ENCODE measurements at places on chromosomes 5 and 9.

- no peak for DNase-seq
Measured at GRCh38 chr5:140190872-140191218, 15.9 kb downstream of the CYSTM1 start.

- DNase-seq, result no peak
Measured at GRCh38 chr5:149406203-149406978, 27.3 kb upstream of the IL17B start.

GRCh38 chr5:107474716-107475489 is 195.8 kb downstream of the EFNA5 start:
- peak; percentile 39 for DNase-seq

DNA sequence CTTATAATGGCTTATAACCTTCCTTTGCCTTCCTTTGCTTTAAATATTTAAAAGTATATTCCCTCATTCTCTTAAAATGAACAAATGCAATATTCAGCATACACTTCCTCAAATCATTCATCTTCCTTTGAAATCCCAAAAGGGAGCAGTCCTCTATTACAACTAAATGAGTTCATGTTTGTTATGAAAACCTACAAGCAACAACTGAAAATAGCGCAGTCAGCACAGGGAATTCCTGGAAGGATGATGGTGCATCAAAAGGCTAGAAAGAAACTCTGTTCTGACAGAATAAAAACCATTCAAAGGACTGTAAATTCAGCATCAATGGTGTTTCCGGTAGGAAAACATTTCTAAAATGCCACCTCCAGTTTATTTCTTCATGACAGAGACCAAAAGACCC is 3.3 kb downstream of the NR6A1 start:
- peak; percentile 39 for DNase-seq

DNA sequence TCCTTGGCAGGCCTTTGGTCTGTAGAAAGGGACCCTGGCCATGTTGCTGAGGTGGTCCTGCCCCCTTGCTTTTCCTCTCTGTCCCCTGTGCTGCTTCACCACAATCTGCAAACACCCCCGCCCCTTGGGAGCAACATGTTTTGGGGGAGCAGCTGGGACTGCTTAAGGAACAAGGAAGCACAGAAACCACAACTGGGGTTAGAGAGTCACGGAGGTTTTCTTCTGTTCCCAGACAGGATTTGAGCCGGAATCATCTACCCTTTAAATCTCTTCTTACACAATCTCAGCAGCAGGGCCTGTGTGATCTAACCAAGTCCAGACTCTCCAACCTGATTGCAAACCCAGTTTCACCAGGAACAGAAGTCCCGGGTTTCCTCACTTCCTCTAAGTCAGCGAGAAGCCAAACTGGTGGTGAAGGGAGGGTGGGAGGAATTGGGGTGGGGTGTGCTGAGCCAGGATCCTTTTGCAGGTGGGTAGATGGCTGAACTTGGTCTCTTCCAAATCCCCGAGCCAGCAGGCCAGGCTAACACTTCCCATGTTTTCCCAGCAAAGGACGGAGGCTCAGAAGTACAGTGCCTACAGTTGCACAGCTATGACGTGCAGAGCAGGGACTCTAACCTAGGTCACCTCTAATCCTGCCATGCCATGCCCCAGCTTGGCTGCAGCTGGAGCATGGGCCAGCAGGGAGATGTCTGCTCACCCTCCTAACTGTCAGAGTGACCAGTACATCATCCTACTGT is 25.0 kb downstream of the SH3PXD2B start:
- peak; percentile 96 for DNase-seq

- no peak for DNase-seq
Measured at GRCh38 chr5:40618926-40619325, 60.8 kb upstream of the PTGER4 start.

DNA sequence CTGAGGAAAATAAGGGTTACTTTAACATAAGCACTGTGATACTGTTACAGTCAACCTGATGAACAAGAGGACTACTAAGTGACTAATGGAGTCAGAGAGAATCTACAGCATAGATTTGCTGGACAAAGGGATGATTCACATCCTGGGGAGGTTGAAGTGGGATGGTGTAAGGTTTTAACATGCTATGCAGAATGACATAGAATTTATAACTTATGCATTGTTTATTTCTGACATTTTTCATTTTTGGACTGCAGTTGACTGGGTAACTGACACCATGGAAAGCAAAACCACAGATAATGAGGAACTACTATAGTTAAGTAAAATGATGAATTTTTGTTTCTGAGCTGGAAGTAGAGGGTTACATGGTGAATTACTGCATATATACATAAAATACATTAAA is 389.2 kb downstream of the MAT2B start:
- peak; percentile 45 for DNase-seq

DNA sequence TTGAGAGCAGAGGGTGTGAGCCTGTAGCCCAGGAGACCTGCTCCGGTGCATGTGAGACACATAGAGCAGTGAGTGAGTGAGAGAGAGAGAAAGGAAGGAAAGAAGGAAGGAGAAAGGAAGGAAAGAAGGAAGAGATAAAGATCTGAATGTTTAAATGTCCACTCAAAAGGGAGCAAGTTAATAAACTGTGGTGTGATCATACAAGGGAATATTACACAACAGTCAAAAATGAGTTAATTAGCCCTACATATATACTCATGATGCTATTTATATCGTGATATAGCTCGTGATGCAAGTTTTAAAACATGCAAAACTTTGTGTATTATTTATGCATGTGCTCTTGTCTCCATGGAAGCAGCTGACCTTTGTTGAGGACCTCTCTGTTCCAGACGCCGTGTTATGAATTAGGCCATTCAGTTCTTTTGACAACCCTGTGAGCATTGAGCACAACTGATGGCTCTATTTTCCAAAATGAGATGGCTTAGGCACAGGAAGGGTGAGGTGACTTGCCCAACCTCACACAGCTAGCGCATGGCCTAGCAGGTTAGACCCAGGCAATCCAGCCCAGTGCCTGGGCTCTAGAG is 70.6 kb downstream of the HMCN2 start:
- DNase-seq, result no peak

Measured in suppressor macrophage treated with lipopolysaccharide for 4 hours (primary cell).